ENCODE measurements at places on chromosomes 2 and 18. TPM values are rescaled to one million over a fixed set of nuclear protein-coding genes. Genes with fewer than 3 reads are reported as not detected.

The PLB1 gene
- 240 TPM for total RNA-seq

The GPR55 gene
- 4.0 TPM for total RNA-seq

GRCh38 chr2:104772996-104773395 lies 80.9 kb upstream of the POU3F3 start:
- H3K4me3 ChIP-seq: no peak overlapping the region
- no peaks in the 10 kb centered on the region for H3K27me3 ChIP-seq
- no peaks in the 10 kb centered on the region for H3K36me3 ChIP-seq
- no peak overlapping the region for H3K27ac ChIP-seq

The STPG4 gene
- not detected for total RNA-seq

GRCh38 chr2:202307690-202308089 lies 42.1 kb downstream of the NOP58 start:
- no peak for DNase-seq
- H3K4me3 ChIP-seq: no peak overlapping the region
- H3K36me3 ChIP-seq: no peaks in the 10 kb centered on the region
- no peaks in the 10 kb centered on the region for H3K27me3 ChIP-seq

The DUSP2 gene
- total RNA-seq: 2.7 TPM

The TMEM17 gene
- not detected for total RNA-seq

- DNase-seq: no peak
- H3K36me3 ChIP-seq: no peaks in the 10 kb centered on the region
- no peaks in the 10 kb centered on the region for H3K27me3 ChIP-seq
- no peak overlapping the region for H3K4me3 ChIP-seq
- H3K4me1 ChIP-seq: no peaks in the 10 kb centered on the region
These were observed 307.3 kb downstream of the GBX2 start for GRCh38 chr2:235860871-235861270.

GRCh38 chr2:32009516-32010256 lies 1.1 kb downstream of the MEMO1 start:
- peak overlapping the region; percentile 61 for H3K4me3 ChIP-seq
- H3K4me1 ChIP-seq: peaks cover 25% of the 10 kb centered on the region
- peak overlapping the region; percentile 99 for H3K27ac ChIP-seq
